Foreskin keratinocyte (primary cell): ENCODE measurements at places on chromosomes 3 and 15.

DNA sequence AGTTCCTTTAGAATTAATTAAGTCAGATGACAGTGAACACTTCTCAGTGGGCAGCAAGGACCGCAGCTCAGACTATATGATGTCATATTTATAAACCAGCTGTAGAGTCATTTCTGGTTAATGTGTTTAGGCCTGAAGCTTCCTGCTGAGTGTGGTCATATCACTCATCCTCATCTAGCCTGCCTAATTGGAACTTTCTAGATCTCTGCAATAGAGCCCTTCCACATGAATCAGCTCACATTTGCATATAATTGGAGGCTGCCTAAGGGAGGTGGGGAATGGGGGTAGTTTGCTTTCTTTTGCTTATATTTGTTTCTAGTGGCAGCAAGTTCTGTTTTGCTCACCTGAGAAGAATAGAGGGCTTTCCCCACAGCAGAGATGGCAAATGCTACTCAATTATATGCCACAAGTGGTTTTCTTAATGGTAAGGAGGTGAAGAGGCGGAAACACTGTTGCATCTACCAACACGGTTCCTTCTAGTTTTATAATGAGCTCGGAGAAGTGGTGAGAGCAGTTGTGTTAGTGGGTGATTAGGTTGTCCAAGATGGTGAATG is 148.1 kb downstream of the KLHL25 start:
- DNase-seq, result no peak

DNA sequence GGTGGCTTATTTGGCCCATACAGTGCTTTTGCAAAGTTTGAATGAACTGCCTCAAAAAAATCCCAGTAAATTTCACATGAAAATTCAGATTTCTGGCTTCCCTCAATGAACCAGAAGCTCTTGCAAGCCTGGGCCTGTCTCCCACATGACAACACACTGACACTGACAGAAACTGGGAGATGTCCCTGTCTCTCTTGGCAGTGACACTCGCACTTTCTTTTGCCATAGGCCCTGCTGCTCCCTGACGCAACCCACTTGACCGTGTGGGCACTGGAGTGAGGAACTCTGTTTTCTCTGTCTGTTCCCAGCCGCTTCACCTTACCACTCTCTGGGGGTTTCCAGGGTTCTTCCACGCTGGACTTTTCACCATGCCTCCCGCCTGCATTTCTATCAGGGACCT is 524.5 kb downstream of the SHQ1 start:
- no peak for DNase-seq

GRCh38 chr3:157261000-157261399 is 101.1 kb upstream of the CCNL1 start:
- no peak for DNase-seq

DNA sequence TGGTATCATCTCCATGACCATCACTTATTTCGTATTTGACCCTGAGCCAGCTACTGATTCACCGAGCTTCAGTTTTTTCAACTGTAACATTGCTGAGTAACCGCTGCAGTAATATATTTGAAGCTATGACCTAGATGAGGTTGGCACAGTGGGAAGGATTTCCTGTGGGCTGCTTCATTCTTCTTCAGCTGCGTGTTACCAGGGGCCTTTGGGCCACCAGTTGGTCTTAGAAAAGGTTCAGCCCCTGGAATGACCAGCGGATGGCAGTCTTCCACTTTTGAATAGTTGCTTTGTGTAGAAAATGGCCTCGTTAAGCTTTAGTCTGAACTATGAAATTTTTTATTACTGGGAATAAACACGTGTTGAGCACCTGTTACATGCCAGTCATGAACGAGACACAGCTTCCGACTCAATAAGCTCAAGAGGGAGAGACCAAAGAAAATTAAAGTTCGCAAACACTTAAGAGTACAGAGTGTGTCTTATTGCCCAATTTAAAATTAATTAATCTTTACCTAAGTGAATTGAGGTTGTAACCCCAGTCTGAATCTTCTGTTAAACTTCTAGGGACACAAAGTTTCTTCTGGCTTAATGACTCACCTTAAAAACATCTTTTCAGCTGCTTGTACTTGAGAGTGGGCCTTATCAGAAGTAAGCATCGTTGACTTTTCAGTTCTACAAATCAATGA is 57.6 kb upstream of the NR2E3 start:
- DNase-seq, result peak; percentile 24

GRCh38 chr3:8871306-8871705 is 92.0 kb downstream of the RAD18 start:
- no peak for DNase-seq

GRCh38 chr3:150925751-150926201 is 20.5 kb upstream of the MINDY4B start:
- DNase-seq, result peak; percentile 30

DNA sequence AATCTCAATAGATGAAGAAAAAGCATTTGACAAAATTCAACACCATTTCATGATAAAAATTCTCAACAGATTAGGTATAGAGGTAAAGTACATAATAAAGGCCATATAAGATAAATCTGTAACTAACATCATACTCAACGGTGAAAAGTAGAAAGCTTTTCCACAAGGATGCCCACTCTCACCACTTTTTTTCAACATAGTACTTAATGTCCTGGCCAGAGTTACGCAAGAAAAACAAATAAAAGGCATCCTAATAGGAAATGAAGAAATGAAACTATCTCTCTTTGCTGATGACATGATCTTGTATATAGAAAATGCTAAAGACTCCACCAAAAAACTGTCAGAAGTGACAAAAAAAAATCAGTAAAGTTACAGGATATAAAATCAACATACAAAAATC is 33.0 kb downstream of the THBS1 start:
- no peak for DNase-seq

GRCh38 chr15:47384341-47384740 is 333.0 kb upstream of the SEMA6D start:
- DNase-seq, result peak; percentile 79

DNA sequence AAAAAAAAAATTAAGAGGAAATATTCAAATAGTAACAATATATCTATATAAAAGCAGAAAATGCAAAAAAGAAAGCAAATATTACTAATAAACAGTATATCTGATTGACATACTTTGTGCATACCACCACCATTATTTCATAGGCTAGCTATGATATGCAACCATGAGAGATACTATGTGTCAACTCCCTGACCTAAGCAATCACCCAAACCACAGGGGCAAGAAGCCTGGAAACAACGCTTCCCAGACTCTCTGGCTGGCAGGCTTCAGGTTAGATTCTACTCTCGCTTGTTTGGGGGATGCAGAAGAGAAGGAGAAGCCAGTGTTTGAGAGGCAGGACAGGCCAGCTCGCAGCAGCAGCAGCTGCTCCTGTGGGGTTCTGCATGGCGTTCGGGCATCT is 169.3 kb upstream of the TPM1 start:
- no peak for DNase-seq

DNA sequence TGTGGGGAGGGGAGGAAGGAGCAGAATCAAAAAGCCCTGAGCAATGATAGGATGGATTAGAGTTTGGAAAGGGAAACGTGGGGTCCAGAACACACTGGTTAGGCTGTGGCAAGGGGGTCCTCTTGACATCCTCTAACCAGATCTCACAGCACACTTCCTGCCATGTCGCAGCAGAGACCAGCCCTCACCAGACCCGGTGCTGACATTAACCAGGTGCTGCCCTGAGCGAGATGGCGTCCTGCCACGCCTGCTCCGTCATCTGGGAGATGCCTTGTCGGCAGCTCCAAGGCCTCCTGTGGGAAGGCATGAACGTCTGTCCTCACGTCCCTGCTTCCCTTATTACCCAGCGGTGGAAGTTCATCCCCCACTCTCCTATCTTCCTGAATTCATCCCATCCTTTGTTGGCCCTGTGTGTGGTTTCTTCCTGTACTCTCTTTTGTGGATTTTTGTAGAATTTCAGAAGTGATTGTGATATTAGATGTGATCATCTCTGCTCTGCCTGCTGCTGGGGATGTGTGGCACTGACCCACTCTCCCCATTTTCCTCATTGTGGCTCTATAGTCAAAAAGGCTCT is 29.4 kb upstream of the MYZAP start:
- DNase-seq, result no peak

DNA sequence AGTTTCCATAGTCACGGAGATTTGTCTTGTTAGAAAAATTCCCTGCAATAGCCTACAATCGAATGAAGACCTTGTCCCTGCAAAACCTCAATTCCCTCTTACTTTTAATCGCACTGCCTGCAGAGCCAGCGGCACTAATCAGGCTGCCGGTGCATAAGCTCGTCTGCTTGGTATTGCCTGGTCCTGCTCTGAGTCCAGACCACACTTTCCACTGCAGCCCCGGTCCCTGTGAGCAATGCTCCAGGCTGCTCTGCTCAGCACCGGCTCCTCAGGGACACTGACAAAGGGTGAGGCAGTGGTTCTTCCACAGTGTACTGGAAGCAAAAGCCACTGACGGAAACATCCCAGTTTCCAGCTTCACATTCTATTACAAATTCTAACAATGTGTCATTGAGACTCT is 164.3 kb downstream of the OCA2 start:
- no peak for DNase-seq

- no peak for DNase-seq
Measured at GRCh38 chr15:64843991-64844390, 2.3 kb downstream of the PLEKHO2 start.

- peak; percentile 8 for DNase-seq
Measured at GRCh38 chr15:72271895-72272212, 500 bp downstream of the PARP6 start.

- DNase-seq, result no peak
Measured at GRCh38 chr15:99296386-99296785, 45.1 kb downstream of the LRRC28 start.

DNA sequence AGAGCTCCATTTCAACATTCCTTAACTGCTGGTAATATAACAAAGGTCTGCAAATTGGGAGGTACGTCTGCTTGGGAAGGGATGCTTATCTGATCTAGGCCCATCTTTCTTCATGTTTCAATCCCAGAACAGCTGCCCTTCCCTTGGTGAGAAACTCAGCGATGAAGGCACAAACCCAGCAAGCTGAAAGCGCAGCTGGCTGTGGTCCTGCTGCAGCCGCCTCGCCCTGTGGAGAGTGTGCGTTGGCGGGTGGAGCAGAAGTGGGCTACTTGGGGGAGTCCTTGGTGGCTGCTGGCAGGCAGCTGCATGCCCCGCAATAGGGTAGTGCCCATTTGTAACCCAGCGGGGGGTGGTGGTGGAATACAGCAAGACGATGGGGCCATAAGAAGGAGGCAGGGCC is 160.6 kb upstream of the WNT5A start:
- no peak for DNase-seq

GRCh38 chr3:10294030-10294586 is 1.4 kb upstream of the GHRL start:
- no peak for DNase-seq

DNA sequence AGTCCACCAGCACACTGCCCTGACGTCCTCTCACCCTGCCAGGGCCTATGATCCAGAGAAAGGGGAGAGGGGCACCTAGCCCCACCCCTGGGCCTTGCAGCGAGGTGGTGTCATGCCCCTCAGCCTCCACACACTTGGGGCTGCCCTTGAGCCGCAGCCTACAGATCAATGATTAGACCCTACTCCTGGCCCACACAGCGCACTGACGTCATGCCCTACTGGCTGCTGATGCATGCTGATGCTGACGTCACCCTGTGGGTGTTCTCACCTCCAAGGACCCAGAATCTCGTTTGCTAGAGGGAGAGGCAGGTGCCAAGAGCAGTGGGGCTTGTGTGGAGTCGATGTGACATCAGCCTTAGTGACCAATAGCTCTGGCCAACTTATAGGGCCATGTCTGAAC is 18.0 kb downstream of the ARL14 start:
- no peak for DNase-seq

GRCh38 chr3:128911911-128912310 is 32.5 kb downstream of the ACAD9 start:
- no peak for DNase-seq

DNA sequence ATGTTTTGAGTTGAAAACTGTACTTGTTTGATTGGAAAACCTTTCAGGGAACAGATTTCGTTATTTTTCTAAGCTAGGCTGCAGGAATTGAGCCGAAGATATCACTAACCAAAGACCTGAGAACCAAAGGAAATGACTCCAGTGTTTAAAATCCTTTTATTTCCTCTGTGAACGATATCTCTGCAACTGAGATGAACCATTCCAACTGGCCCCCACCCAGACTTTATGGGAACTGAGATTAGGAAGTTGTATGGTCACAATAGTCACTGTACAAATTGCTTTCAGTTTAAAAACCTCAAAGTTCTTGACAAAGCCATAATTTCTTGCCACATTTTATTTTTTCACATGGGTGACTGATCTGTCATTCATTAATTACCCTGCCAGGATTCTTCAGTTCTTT is 232.4 kb downstream of the RBMS3 start:
- no peak for DNase-seq

DNA sequence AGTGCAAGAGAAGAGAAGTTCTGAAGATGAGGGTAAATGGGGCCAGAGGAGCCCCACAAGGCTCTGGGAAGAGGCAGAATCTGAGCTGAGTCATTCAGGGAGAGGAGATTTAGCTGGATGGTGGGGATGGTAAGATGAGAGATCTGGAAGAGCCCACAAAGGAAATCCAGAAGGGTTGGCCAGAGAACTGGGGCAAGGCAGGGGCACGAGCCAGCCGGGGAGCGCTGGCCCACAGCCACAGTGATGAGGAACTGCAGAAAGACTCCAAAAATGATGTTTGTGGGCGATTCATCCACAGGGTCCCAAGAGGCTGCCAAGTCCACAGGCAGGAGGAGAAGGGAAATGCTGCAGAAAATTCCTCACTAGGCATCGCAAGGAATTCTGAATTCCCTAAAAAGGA is 75.9 kb upstream of the ATP2B2 start:
- DNase-seq, result no peak

DNA sequence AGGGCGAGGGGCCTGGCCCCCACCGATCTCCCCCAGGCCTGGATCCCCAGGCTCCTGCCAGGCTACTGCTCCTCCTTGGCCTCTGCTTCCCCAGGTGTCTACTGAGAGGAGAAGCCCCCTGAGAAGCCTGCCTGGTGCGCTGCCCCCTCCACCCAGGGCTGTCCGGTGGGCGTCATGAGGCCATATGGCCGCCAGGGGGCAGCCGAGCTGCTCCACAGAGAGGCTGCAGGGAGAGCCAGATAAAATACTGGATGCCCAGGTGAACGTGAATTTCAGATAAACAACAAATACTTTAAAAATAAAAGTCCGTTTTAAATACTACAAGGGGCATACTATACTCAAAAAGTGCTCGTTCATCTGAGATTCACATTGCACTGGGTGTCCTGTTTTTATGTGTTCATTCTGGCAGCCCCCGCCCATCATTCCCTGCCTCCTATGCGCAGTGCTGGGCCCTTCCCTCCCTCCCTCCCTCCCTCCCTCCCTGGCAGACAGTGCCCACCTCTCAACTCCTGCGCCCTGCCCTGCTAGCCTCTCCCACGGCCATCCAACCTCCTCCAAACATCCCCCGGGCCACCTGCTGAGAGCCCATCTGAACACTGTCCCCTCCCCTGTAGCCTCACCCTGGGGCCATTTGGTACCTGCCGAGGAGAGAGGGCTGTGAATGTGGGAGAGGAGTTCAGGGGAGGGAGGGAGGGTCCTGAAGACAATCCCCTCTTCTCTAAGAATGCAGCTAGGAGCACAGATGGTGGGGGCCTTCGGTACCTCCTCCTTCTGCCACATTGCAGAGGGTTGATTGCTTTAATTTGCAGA is 29.6 kb downstream of the PSTPIP1 start:
- no peak for DNase-seq

DNA sequence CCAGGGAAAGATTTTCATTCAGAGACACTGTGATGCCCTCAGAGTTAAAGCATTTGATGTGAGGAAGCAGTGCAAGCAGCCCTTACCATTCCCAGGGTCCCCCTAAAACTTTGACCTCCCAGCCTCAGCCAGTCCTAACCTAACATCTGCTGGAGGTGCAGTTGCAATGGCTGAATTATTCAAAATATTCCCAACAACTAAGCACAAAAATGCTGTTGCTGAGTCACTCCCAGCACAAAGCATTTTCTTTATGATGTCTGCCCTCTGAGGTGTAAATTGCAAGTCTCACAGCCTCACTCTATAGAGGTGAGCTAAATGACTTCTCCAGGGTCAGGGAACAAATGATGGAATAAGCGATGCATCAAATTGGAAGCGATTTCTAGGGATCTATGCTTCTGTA is 6.4 kb upstream of the REC114 start:
- DNase-seq, result no peak
